Stimulated activated CD4-positive, alpha-beta T cell treated with anti-CD3 and anti-CD28 coated beads, Interleukin-2, amount 100 ng/mL, for 24 hours (primary cell): ENCODE measurements at places on chromosomes 16 and 17.
A peak's percentile ranks its signal among the peaks of the same experiment; 100 is the strongest.

DNA sequence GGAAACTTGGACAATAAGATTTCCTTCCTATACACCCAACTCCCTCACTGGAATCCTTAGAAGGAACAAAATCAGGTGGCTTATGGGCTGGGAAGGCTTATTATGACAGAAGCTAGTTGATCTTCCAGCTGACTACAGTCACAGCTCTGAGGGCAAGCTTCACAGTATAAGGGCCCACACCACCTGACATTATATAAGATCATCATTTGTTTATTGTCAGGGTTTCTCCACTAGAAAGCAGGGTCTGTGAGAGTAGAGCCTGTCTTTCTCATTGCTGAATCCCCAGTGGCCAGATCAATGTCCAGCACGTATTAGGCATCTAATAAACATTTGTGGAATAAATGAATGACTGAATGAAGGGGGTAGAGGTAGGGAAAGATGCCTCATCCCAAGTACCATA lies 57.8 kb upstream of the PHOSPHO1 start:
- no peak for DNase-seq

- DNase-seq: peak; percentile 91
These were observed 626 bp downstream of the SPAG7 start for GRCh38 chr17:4966844-4967538.

GRCh38 chr17:64151016-64151368 lies 21.0 kb upstream of the ERN1 start:
- DNase-seq: no peak

GRCh38 chr17:2718150-2718938 lies 6.8 kb upstream of the CLUH start:
- DNase-seq: no peak

- no peak for DNase-seq
These were observed 53.7 kb downstream of the SF3B3 start for GRCh38 chr16:70577256-70577698.
